Fibroblast of skin of right quadriceps (primary cell): ENCODE measurements at places on chromosomes 11 and 22.
A peak's percentile ranks its signal among the peaks of the same experiment; 100 is the strongest.

- DNase-seq: peak; percentile 15
Observed at GRCh38 chr22:45889539-45890350, 87.2 kb downstream of the WNT7B start.

GRCh38 chr11:108891143-108891542, 226.3 kb downstream of the DDX10 start:
- peak; percentile 34 for DNase-seq

DNA sequence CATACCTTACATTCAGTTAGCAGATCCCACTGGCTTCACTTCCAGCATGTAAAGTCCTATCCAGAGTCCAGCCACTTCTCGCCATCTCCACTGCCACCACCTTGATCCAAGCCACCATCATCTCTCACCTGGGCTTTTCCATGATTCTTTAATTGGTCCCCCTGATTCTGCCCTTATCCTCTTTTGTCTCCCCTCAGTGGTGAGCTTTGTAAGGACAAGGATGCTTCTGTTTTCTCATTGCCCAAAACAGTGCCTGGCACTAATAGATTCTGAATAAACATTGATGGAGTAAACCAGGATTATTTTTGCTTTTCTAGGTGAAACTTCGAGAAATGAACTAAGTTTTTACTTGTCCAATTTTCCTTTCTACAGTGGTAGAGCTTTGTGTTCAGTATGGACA, 4.4 kb downstream of the POLA2 start:
- DNase-seq: no peak

- peak; percentile 97 for DNase-seq
Observed at GRCh38 chr11:75557666-75558494, 4.2 kb upstream of the SERPINH1 start.

DNA sequence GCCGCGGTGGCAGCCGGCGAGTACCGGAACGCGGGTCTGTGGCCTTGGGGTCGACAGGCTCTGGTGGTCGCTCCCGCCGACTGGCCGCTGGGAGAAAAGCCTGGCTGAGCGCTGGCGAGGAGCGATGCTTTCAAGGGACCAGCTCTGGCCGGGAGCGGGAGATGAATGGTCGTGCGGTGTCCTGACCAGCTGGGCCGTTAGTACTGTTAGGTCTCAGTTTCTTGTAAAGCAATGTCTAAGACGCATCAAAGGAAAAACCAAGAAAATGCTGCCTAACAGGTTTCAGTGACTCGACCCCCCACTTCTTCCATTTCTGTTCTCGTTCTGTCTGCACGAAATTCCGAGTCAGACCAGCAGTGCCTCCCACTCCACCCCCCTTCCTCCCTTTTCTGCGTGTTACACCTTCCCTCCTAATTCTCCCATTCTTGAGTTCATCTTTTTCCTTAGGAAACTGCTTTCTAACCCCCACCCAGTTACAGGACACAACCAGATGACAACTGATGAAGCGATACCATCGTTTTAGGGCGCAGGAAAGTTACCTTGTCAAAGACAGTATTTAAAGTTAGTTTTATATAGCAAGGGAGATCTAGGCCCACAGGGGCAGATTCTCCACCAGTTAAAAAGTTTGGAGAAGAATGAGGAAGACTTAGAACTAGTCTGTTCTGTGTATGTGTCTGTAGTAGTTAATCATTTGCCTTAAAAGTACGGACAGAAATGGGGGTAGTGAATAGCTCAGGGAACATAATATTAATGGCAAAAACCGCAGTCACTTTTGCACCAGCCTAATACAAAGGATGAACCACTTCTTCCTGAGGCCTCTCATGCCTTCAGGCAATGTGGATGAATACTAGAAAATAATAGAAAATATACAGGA, 1.0 kb downstream of the CUL5 start:
- peak; percentile 7 for DNase-seq

DNA sequence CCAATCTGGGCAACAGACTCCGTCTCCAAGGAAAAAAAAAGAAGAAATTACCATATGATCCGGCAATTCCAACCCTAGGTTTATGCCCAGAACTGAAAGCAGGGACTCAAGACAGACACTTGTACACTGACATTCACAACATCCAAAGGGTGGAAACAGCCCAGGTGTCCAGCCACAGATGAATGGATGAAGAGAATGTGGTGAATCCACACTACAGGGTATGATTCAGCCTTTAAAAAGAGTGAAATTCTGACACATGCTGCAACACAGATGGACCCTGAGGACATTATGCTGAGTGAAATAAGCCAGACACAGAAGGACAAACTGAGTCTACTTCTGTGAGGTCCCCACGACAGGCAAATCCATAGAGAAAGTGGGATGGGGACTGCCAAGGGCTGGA, 43.9 kb downstream of the SGSM3 start:
- DNase-seq: no peak

DNA sequence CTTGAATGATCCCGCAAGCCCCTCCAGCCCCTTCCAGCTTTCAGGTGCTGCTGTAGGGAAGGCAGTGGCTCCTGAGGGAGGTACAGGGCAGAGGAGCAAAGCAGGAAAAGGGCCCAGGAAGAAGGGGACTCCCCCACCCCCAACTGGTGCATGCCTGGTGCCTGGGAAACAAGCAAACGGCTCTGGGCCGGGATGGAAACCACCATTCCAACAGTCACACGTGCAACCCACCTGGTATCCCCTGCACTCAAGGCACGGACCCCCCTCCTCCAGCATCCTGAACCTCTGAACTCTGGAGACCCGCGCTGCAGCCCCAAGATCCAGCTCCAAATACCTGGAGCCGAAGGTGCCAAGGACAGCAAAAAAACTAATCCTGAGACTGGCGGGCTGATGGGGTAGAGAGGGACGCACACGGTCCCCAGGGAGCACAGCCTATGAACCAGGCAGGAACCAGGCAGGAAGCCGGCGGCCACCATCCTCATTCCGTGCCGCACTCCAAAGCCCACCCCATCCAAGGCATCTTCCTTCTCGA, 537 bp downstream of the SCN4B start:
- DNase-seq: no peak

DNA sequence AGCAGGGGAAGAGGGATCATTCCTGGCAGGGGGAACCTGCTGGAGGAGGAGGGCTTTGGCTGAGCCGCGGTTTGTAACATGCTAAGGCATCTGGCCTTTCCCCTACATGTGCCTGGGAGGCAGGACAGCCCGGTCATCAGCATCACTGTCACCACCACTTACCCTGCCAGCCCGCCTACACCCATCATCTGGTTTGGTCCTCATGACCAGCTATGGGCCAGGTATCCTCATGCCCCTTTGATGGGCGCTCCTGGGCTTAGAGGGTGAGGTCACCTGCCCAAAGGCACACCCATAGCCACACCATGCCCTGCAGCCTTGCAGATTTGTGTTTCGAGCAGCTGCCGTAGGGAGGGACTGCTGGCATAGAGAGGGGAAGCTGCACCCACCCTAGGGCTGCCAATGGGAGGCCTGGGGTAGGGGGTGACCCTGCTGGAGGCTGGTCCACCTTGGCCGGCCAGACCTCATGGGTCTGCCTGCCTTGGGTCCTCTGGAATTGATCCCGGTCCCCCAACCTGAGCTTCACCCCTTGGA, 2.6 kb downstream of the MRGPRF start:
- no peak for DNase-seq

- no peak for DNase-seq
Observed at GRCh38 chr11:113129261-113129992, 168.2 kb downstream of the NCAM1 start.

DNA sequence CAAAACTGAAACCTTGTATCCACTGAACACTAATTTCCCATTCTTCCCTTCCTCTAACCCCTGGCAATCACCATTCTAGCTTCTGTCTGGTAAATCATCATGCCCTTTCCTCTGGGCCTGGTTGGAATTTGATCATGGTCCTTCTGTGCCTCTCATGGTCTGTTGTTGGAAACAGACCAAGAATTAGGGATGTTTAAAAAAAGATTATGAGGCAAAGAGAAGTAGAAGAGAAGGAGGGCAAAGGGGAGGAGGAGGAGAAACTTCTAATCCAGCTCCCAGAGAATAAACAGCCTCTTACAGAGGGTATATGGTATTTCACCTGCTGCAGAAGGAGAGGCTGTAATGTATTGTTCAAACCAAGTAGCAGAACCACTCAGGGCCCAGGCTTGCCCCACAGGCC, 10.6 kb downstream of the BCO2 start:
- no peak for DNase-seq

DNA sequence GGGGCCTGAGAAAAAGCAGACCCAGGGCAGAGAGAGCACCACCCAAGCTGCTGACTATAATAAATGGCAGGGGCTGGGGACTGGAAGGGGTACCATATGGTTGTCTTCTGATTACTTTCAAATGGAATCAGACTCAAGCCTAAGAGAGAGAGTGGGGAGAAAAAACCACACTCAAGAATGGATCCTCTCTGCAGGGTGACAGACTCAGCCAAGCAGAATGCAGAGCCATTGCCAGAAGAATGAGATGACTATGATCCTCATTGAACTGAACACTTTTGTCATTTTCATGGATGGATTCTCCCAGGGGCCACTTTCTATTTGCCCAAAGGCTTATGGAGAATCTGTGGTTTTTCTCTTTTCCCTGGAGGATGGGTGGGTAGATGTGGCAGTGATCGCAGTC, 8.7 kb downstream of the UBASH3B start:
- peak; percentile 45 for DNase-seq

DNA sequence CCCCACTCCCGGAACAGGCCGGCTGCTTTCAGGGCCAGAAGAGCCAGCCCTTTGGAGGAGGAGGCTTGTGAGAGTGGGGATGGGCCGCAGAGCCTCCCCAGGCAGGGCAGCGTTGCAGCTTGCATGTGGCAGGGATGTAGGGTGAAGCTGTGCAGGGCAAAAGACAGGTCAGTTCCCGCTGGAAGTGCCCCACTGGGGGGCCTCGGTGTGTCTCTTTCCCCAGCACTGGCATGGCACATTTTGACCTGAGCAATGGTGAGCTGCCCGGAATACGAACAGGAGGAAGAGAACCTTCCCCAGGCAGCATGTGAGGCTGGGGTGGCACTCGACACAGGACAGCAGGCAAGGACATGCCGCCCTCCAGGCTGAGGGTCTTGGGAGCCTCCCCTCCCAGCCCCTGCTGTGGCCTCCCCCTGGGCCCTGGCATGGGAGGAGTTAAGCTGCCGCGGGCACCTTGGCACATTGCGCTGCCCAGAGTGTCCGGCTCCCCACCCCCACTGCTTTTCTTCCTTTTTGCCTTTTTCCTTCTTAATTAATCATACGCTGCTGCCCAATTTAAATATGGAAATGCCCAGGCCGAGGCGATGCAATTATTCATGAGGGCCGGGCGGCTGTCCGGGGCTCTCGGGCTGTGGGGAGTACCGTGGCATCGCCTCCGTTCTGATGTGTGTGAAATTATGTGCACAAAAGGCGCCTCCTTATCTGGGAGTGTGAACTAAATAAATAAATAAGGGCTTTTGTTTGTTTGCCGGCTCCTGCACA, 76.0 kb upstream of the WNT7B start:
- DNase-seq: no peak
